ENCODE measurements at places on chromosomes 12 and 14.
A peak's percentile ranks its signal among the peaks of the same experiment; 100 is the strongest.

DNA sequence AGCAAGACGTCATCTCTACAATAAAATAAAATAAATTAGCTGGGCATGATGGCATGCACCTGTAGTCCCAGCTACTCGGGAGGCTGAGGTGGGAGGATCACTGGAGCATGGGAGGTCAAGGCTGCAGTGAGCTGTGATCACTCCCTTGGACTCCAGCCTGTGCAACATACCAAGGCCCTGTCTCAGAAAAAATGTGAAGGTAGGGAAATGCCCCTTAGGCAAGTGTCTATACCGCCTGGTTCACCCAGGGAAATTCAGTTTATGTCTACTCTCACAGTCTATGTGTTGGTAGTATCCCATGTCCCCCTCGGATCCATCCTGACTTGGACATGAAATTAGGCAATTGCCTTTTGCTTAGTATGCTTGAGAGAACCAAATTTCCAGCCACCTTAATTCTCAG lies 88.4 kb upstream of the TMEM132C start:
- no peak for DNase-seq

DNA sequence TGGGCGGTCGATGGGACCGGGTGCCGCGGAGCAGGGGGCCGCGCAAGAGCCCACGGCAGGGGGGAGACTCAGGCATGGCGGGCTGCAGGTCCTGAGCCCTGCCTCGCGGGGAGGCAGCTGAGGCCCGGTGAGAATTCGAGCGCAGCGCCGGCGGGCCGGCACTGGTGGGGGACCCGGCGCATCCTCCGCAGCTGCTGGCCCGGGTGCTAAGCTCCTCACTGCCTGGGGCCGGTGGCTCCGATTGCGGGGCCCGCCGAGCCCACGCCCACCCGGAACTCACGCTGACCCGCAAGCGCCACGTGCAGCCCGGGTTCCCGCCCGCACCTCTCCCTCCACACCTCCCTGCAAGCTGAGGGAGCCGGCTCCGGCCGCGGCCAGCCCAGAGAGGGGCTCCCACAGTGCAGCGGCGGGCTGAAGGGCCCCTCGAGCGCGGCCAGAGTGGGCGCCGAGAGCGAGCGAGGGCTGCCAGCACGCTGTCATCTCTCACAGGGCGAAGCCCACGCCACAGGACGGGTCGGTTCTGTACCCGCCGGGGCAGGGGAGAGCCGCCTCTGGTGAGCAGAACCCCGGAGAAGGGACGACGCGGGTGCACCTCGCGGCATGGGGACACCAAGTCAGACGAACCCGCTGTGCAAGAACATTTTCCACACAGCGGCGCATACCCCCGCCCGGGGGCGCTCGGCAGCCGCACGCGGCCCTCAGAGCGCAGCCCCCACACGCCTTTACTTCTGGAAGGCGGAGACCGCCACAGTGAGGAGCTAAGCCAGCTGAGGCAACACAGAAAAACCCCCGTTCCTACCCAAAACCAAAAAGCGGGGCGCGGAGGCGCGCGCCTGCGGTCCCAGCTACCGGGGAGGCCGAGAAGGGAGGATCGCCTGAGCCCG lies 1.2 kb upstream of the SIVA1 start:
- no peak for DNase-seq

DNA sequence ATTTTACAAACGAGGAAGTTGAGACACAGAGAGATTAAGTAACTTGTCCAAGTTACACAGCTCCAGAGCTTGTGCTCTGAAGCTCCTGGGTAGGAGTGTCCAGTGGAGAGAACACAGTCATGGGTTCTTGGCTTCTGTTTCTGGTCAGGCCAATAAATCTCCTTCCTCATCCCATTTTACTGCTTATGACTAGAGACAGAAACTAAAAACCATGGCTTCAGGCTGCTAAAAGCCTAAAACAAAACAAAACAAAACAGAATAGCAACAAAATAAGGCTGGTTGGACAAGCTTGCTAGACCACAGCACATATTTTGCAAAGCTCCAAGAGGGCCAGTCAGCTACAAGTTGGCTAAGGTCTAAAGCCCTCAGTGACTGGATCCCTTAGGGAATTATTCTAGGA lies 49.8 kb downstream of the PTGER2 start:
- DNase-seq = peak; percentile 69

GRCh38 chr12:131348646-131349045 lies 362.2 kb upstream of the SFSWAP start:
- DNase-seq = no peak

DNA sequence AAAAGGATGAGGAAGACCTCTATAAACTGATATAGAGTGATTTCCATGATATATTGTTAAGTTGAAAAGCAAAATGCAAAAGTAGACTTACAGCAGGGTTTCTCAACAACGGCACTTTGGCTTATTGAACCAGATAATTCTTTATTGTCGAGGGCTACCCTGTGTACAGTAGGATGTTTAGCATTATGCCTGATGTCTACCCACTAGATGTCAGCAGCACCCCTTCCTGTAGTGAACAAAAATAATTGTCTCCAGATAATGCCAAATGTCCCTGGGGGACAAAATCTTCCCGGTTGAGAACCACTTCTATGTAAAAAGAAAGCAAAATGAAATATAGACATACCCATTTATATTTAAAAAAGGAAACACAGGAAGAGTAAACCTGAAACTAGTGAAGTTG lies 32.4 kb downstream of the ABCD2 start:
- peak; percentile 6 for DNase-seq

GRCh38 chr12:121543786-121544185 lies 37.0 kb downstream of the KDM2B start:
- DNase-seq = no peak

DNA sequence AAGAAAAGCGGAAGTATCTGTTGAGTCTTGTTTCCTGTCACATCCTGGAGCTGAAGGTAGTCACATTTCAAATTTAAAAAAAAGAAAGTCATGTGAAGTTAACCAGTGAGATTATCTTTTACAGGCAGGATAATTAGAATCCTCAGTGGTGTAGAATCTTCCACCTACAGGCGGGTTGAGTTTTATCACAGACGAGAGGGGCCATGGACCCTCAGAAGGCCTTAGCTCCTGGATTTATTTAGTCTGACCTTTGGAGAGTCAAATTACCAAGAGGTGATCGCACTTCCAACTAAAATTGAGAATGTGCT lies 13.0 kb upstream of the GNG2 start:
- no peak for DNase-seq

DNA sequence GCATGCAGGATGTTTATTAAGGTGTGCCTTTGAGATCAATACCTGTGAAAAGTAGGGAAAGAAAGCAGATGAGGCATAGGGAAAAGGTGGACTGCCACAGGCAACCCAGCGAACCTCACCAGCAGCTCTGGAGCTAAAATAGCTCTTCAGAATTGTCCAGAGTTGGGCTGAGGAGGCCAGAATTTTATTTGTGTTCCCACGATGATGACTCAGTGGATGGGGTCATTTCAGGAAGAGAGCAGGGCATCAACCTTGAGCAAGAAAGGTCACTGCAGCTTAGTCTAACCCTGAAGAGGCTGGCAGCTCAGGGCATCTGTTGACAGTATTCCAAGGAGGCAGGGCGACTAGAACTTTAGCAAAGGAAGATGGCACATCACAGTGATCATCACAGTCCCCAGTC lies 696.1 kb downstream of the DIO2 start:
- no peak for DNase-seq

DNA sequence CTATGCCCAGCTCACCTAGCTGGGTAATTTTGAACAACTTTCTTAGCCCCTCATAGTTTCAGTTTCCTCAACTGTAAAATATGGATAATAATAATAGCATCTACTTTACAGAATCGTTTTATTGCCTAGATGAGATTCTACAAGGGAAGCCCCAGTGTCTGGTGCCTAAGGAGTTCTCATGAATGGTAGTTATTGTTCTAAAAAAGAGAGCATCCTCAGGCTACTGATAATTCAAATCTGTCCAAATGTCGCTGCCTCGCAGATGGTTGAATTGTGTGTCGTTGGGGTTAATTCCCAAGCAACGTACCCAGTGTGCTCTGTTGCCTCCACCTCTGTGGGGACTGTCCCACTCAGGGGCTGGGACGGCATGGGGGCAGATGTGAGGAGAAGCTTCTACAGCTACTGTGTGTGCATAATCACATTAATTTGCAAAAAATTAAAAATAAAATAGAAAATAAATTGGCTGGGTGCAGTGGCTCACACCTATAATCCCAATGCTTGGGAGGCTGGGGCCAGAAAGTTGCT lies 71.6 kb upstream of the CEP83 start:
- DNase-seq = no peak

- DNase-seq = peak; percentile 18
Measured at GRCh38 chr14:72640911-72641485, 252.9 kb downstream of the DPF3 start.

DNA sequence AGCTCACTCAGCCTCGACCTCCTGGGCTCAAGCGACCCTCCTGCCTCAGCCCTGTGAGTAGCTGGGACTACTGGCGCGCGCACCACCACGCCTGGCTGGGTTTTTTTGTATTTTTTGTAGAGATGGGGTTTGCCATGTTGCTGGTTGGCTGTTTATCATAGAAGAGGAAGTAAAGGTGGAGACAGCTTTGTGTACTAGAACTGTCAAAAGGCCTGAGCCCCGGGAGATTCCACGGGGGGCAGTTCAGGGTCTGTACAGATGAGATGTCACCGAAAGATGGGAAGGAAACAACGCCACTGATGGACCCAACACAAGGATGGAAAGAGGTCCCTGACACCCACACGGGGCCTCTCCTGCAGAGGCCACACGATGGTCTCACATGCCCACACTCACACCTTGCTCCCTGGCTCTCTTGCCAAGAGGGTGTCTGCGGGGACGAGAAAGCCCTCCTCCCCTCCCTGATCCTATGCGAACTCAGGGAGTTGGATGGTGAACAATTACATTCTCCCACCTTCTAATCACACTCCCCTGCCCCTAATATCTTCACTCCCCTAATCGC lies 66.6 kb downstream of the KDM2B start:
- DNase-seq = no peak

- DNase-seq = no peak
Measured at GRCh38 chr12:2317772-2318171, 265.0 kb downstream of the CACNA1C start.

- no peak for DNase-seq
Measured at GRCh38 chr12:114710151-114710550, 26.2 kb upstream of the TBX3 start.

- DNase-seq = no peak
Measured at GRCh38 chr14:96782436-96782835, 14.7 kb upstream of the VRK1 start.

- no peak for DNase-seq
Measured at GRCh38 chr14:54577977-54578376, 11.0 kb downstream of the SAMD4A start.

GRCh38 chr14:96949594-96949993 lies 152.4 kb downstream of the VRK1 start:
- peak; percentile 3 for DNase-seq

- DNase-seq = no peak
Measured at GRCh38 chr12:97713270-97713669, 250.7 kb downstream of the RMST start.

DNA sequence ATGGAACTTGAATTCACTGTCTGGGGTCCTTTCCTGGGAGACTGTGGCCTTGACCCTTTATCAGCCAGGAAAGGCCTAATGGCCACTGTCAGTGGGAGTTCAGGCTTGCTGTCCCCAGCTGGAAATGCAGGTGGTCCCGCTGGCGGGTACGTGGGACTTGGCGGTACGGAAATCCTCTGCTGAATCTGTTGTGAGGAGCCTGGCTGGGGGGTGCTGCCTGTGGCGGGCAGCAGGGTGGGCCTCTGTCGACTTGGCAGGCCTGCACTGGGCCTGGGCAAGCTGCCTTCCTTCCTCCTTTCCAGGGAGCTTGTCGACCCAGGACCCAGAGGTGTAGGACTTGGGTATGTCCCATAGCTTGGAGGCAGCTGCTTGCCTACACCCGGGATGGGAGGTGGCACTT lies 26.3 kb downstream of the ZFYVE21 start:
- DNase-seq = no peak

DNA sequence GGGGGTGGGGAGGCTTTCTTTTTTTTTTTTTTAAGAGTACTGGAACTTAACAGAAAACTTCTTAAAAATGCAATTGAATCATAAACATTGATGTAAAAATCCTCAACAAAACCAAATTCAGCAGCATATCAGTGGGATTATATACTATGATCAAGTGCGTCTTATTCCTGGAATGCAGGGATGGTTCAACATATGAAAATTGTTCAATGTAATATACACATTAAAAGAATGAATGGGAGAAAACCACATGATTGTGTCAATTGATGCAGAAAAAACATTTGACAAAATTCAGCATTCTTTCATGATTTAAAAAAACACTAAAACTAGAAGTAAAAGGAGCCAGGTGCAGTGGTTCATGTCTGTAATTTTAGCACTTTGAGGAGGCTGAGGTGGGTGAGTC lies 41.2 kb upstream of the CCT2 start:
- DNase-seq = no peak

DNA sequence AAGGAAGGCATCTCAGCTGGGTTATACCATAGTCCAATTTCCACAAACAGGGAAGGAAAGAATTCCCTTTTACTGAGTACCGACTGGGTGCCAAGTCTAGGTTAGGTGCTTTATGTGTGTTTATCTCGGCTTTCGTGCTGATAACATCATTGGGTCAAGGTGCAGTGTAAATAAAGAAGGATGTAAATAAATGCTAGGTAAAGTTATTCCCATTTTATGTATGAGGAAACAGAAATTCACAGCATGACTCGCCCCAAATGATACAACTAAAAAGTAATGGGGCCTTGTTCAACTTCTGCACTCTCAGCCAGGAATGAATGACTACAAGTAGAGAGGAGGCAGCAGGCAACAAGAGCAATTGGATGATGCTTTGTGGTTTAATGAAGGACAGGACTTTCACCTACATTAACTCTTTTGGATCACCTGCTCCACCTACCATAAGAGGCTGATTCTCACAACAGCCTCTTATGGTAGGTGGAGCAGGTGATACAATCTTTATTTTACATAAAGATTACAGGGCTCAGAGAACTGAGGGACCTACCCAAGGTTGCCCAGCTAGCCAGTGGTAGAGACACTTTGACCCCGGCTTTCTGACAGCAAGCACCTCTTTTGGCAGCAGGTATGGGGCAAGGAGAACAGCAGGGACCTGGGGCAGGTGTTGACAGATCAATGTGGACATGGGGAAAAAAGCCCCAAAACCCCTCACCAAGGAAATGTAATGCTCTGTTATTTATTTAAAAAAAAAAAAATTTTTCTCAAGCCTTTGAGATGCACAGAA lies 213.4 kb upstream of the NUDT4 start:
- no peak for DNase-seq

DNA sequence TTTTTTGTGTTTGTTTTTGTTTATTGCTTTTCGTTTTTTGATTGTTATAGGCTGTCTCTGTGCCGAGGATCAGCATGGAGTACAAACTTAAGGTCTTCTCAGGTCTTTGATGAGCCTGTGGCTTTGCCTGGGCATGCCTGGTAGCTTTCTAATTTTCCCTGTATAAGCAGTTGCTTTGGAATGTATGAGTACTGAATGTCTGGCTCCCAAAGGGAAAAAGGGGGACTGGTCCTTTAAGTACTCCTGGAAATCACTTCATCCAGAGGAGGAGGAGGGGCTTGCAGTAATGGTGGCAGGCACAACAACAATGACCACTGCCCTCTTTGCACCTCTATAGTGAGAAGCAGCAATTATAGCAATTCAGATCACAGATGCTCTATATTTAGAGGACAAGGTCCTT lies 67.6 kb upstream of the TTC7B start:
- DNase-seq = no peak

- DNase-seq = no peak
Measured at GRCh38 chr12:18932211-18932610, 194.3 kb downstream of the CAPZA3 start.
